SHP77 (cell line): ENCODE measurements at places on chromosomes 12 and 14.

DNA sequence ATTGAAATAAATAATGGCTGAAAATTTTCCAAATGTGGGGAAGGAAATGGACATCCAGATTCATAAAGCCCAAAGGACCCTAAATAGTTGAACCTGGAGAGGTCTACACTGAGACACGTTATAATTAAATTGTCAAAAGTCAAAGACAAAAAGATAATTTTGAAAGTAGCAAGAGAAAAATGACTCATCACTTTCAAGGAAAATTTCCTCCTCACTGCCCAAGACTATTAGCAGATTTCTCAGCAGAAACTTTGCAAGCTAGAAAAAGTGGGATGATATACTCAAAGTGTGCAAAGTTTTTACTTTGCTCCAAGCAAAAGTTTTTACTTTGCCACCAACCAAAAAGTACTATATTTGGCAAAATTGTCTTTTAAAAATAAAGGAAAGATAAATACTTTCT, 15.9 kb upstream of the KRT83 start:
- DNase-seq, result no peak

GRCh38 chr14:89617481-89618329, 200.7 kb upstream of the FOXN3 start:
- DNase-seq, result peak; percentile 30

DNA sequence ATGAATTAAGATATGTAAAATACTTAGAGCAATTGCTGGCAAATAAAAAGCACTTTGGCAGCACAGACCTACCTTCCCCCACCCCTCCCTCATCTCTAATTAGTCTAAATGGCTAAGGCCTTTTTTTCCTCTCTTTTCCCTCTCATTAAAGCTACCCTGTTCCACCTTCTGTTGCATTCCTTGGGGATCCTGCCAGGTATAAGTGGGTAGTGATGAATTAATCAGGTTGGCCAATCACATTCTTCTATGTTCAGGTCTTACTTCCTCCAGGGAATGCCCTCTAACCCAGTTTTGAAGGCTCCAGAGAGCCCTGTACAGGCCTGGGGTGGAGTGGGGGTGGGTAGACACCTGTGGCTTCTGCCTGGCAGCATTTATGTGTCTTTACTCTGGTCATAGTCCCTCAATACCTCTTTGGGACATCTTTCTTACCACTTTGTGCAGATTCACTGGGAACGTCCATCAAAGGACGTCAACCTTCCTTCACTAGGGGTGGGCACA, 28.4 kb downstream of the HSPB8 start:
- no peak for DNase-seq

DNA sequence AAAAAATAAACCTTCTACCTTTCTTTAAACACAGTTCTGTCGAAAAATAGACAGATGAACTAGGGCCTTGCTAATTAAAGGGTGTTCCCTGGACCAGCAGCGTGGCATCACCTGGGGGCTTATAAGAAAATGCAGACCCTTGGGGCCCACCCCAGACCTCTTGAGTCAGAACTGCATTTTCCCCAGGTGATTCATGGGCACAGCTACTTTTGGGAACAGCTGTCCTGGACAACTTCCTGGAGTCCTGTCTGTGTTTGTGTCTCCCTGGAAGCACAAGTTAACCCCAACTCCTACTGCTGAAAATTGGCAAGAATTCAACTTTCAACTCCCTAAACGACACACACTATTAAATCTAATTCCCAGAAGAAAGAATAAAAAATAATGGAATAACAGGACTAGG, 17.8 kb downstream of the FBLN5 start:
- DNase-seq, result no peak

- DNase-seq, result peak; percentile 58
Observed at GRCh38 chr14:26597071-26597588, 703 bp downstream of the NOVA1 start.
